ENCODE measurements at places on chromosomes 6 and 20. TPM values are rescaled to one million over a fixed set of nuclear protein-coding genes. Genes with fewer than 3 reads are reported as not detected.
A peak's percentile ranks its signal among the peaks of the same experiment; 100 is the strongest.

GRCh38 chr6:84583784-84584183 is 180.6 kb downstream of the TBX18 start:
- H3K27me3 ChIP-seq = no peaks in the 10 kb centered on the region
- H3K4me3 ChIP-seq = no peak overlapping the region
- no peak for DNase-seq
- H3K4me1 ChIP-seq = no peaks in the 10 kb centered on the region
- H3K27ac ChIP-seq = no peak overlapping the region

- H3K27me3 ChIP-seq = no peaks in the 10 kb centered on the region
- DNase-seq = no peak
- H3K36me3 ChIP-seq = peaks cover 3% of the 10 kb centered on the region
- peaks cover 5% of the 10 kb centered on the region for H3K4me1 ChIP-seq
These were observed 47.4 kb upstream of the IRF4 start for GRCh38 chr6:343960-344815.

DEK gene
- 49.6 TPM for total RNA-seq

DNA sequence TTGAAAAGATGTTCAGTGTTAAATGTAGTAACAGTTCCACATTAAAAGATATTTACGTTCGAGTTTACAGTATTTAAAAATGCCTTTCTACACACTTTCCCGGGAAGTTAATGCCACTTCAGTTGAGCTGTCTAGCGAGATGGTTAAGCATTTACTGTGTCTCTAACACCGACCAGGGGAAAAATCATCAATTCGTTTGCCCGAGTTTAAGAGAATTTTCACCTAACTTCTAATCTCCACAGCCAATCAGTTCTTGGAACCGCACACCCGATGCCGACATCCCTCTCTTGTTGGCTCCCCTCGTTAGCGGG is 58.2 kb downstream of the FAM217A start:
- no peak for DNase-seq
- H3K36me3 ChIP-seq = peaks cover 3% of the 10 kb centered on the region

DNA sequence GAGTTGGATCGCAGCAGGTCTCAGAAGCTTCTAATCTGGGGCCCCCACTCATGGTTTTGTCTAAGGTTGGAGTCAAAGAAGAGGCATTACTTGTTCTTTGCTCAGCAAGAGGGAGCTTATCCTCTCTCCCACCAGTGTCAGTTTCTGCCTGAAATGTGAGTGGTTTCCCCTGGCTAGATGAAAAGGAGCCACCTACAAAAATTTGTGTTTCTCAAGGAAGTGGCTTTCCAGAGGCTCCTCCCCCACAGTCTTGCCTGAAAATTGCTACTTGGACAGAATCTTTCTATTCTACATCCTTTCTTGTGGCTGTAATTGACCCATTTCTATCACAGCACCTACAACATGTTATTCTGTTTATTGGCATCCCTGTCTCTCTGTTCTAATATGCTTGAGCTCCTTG is 37.9 kb downstream of the SCML4 start:
- H3K4me3 ChIP-seq = peak overlapping the region; percentile 34
- no peak for DNase-seq

DNA sequence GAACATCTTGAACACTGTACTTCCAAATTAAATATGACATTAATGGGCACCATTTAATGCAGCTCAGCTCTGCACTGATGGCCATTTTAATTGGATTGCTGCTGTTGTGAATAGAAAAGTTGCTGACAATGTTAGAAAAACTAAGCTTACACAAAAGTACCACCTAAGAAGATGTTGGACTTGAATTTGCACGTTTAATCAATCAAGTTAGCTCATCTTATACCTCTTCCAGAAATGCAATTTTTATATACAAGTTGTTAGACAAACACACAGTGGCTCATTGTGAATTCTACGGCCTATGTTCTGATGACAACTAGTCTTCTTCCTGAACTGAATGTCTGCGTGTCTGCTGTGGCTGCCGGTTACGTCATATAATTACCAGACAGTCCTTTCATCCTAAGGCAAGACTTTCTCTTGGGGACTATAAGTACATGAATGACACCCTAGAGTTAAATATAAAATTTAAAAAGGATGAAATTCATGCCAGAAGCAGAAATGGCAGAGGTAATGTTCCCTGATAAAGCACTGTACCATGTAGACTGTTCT is 330.2 kb downstream of the EPM2A start:
- H3K27me3 ChIP-seq = no peaks in the 10 kb centered on the region
- H3K27ac ChIP-seq = no peak overlapping the region
- H3K4me1 ChIP-seq = no peaks in the 10 kb centered on the region
- no peak overlapping the region for H3K4me3 ChIP-seq

METTL24 gene
- total RNA-seq = 0.47 TPM

- peak; percentile 73 for DNase-seq
- no peaks in the 10 kb centered on the region for H3K27me3 ChIP-seq
- H3K27ac ChIP-seq = peak overlapping the region; percentile 68
- peak overlapping the region; percentile 7 for H3K4me3 ChIP-seq
- H3K4me1 ChIP-seq = peaks cover 64% of the 10 kb centered on the region
- no peaks in the 10 kb centered on the region for H3K36me3 ChIP-seq
These were observed 68.5 kb downstream of the FYN start for GRCh38 chr6:111804627-111805235.

DNA sequence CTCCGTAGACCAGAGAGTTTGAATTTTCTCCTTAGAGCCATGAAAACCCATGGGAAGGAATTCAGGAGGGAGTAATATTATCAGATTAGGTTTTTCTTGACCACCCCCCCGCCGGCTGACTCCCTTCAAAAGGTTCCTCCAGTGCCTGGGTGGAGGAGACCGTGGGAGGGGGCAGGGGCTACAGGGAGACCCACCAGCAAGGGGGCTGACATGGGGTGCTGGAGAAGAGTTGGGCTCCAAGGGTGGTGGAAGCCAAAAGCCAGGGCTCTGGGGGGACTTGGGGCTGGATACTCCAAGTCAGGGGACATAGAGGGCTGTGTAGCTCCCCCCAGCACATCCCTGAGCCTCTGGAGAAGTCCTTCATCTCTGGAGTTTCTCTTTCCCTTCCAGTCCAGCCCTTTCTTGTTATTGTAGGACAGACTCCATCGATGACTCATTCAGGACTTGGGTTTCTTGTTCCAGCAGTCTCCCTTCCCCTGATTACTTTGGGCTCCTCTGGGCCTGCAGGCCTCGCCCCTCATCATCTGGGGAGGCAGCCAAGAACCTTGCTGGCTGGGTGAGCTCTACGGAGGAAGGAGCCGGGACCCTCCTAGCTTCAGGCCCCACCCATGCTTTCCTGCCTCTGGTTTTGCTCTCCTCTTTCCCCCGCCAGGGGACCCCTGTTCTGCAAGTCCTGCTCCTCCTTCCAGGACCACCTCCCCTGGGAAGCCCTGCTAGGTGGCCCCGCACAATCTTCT is 10.5 kb upstream of the KIAA1755 start:
- no peaks in the 10 kb centered on the region for H3K36me3 ChIP-seq
- no peaks in the 10 kb centered on the region for H3K27me3 ChIP-seq
- no peak overlapping the region for H3K27ac ChIP-seq
- no peak overlapping the region for H3K4me3 ChIP-seq

GTSF1L gene
- not detected for total RNA-seq

DNA sequence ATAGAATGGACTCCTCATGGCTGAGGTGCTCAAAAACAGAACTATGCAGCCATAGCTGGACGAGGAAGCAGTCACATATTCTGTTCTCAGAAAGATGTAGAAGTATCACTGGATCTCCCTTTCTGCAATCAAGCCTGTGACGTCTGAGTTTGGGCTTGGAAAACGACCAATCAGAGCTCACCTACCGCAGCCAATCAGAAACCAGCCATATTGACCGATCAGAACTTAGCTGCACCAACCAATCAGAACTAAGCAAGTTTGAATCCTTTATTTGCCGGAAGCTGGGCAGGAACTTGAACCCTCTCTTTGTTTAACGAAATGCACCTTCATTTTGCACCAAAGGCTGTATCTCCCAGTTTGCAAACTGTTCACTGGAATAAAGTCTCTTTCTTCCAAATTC is 21.8 kb upstream of the RAB23 start:
- no peaks in the 10 kb centered on the region for H3K4me1 ChIP-seq
- no peak for DNase-seq
- H3K27ac ChIP-seq = no peak overlapping the region
- no peaks in the 10 kb centered on the region for H3K36me3 ChIP-seq

DNA sequence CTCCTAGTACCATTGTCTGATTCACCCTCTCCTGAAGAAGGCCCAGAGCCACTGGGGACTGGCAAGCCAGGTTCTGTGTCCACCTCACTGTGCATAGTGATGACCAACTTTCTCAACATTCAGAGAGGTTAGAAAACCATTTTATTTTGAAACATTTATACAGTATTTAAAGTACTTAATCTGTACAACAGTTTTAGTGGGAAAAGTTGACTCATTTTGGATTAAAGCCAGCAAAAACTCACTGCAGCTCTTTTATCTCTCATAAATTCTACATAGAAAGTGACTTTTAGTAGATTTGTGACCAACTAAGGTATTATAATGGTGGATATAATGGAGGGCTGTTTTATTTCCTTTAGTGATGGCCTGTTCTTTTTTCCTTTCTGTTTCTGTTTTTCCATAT is 9.7 kb downstream of the TULP4 start:
- no peaks in the 10 kb centered on the region for H3K36me3 ChIP-seq
- no peaks in the 10 kb centered on the region for H3K27me3 ChIP-seq
- H3K4me1 ChIP-seq = peaks cover 3% of the 10 kb centered on the region
- DNase-seq = no peak
- no peak overlapping the region for H3K4me3 ChIP-seq

GRCh38 chr6:43436577-43437282 is 9.4 kb downstream of the ABCC10 start:
- no peaks in the 10 kb centered on the region for H3K36me3 ChIP-seq
- H3K4me3 ChIP-seq = no peak overlapping the region
- H3K4me1 ChIP-seq = no peaks in the 10 kb centered on the region
- H3K27me3 ChIP-seq = no peaks in the 10 kb centered on the region
- no peak for DNase-seq
- H3K27ac ChIP-seq = no peak overlapping the region

- no peak overlapping the region for H3K4me3 ChIP-seq
- no peak for DNase-seq
These were observed 83.4 kb upstream of the RGS17 start for GRCh38 chr6:153214436-153214835.

- H3K36me3 ChIP-seq = peaks cover 9% of the 10 kb centered on the region
- no peak overlapping the region for H3K4me3 ChIP-seq
- DNase-seq = no peak
- H3K27ac ChIP-seq = no peak overlapping the region
These were observed 3.7 kb downstream of the ACSS1 start for GRCh38 chr20:25054096-25054820.

GRCh38 chr6:162019349-162019748 is 708.2 kb downstream of the PRKN start:
- H3K36me3 ChIP-seq = no peaks in the 10 kb centered on the region
- no peak for DNase-seq

DNA sequence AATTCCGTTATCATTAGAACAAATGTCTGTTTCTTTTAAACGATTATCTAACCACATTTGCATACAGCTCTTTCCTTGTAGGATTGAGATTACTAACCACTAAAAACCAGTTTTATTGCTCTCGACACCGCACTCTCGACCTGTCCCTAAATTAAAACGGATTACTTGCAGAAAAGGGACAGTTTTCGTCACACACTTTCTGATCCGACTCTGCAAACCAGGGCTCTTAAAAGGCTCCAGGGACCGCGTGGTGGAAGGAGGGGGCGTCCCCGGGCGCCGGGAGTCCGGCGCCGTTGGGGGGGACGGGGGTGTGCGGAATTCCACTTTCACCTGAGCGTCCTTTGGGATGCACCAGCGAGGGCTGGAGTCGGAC is 731 bp downstream of the MAK start:
- H3K36me3 ChIP-seq = no peaks in the 10 kb centered on the region
- peak; percentile 27 for DNase-seq
- H3K27me3 ChIP-seq = peaks cover 23% of the 10 kb centered on the region
- H3K27ac ChIP-seq = no peak overlapping the region
- peaks cover 20% of the 10 kb centered on the region for H3K4me1 ChIP-seq
- peak overlapping the region; percentile 59 for H3K4me3 ChIP-seq

ARMC12 gene
- 1.8 TPM for total RNA-seq

DNA sequence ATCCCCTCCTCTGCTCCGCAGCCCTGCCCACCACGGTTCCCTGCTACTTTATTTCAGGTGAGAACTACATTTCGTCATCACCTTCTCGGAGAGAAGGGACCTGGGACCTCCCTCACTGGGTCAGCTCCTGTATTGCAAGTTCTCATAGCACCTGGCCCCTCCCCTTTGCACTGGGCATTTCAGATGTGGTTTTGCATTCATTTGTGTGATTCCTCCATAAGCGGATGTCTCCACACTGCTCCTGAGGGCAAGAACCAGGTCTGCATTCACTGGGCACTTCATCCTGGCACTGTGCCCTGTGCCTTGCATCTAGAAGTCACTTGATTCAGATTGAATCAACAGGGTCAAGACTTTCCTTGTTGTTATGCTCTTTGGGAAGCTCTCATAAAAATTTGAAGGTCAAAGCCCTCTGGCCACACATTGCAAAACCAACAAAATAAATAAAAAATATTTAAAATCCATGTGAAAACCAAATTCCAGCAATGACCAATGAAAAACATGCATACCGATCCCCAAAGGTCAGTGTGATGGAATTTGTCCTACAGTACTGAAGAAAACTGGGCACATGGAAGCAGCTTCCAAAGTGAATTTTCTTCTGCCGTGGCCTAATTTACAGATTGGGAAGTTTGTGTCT is 89.1 kb upstream of the F13A1 start:
- H3K4me1 ChIP-seq = no peaks in the 10 kb centered on the region
- H3K4me3 ChIP-seq = no peak overlapping the region
- H3K36me3 ChIP-seq = no peaks in the 10 kb centered on the region
- no peak overlapping the region for H3K27ac ChIP-seq

TMEM200A gene
- total RNA-seq = 0.19 TPM

DNA sequence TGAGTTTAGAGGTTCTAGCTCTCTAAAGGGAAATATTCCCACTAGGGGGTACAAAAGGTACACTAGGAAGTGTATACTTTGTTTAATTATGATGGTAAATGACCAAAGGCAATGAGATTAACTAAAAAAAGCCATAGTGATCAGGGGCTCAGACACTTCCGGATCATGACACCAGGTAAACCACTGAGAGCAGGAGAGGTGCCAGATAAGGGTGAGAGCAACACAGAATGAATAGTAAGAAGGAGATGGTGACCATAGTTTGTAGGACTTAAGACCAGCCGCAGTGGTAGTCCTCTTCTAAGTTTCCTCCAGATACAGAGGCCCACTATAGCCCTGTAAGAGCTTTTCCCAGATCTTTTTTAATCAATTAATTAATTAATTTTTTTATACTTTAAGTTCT is 40.8 kb downstream of the OR2J2 start:
- no peaks in the 10 kb centered on the region for H3K4me1 ChIP-seq
- H3K27me3 ChIP-seq = no peaks in the 10 kb centered on the region
- no peak for DNase-seq
- H3K27ac ChIP-seq = no peak overlapping the region
- no peaks in the 10 kb centered on the region for H3K36me3 ChIP-seq
- H3K4me3 ChIP-seq = no peak overlapping the region

OPRL1 gene
- total RNA-seq = 1.1 TPM

DNA sequence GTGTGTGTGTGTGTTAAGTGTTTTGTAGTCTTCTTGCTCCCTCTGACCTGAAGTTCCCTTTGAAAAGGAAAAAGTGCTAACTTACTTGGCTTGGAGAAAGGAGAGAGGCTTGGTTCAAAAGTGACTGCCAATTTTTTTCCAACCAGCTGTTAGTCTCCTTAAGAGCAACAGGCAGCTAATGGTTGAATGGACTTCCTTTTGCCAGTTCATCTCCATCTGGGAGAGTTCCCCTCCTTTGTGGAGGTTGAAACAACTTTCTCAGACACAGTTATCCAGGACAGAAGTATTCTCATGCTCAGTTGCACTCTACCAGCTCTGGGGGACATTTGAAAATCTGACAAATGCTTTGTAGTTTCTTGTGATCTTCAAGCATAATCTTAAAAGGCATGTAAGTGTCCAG is 4.5 kb downstream of the RIPOR2 start:
- peaks cover 46% of the 10 kb centered on the region for H3K4me1 ChIP-seq
- H3K27me3 ChIP-seq = no peaks in the 10 kb centered on the region
- H3K36me3 ChIP-seq = peaks cover 19% of the 10 kb centered on the region
- DNase-seq = no peak

Measured in naive thymus-derived CD4-positive, alpha-beta T cell (primary cell).